ENCODE measurements at places on chromosomes 1 and 21.

- DNase-seq: no peak
Observed at GRCh38 chr1:9687874-9688582, 36.5 kb downstream of the PIK3CD start.

GRCh38 chr1:155938220-155938627 is 3.2 kb upstream of the RXFP4 start:
- no peak for DNase-seq

GRCh38 chr1:61887076-61887867 is 145.0 kb downstream of the PATJ start:
- DNase-seq: no peak

- DNase-seq: no peak
Observed at GRCh38 chr1:197677752-197678295, 97.5 kb downstream of the DENND1B start.

DNA sequence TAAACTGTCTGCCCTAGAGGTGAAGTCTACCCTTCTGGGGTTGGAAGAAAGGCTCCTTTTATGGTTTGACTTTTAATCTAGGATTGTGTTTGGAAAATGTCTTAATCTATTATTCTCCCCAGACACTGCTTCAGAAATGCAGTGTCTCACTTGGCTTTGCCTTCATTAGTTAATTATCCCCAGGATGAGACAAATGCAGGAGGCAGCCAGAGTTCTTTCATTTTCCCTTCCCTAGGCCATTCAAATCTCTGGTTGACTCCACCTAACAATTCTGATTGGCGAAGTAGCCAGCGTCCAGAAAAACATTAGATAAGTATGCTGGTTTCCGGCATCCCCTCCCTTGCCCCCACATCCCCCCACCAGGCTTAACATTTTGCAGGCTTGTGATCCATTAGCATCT is 325.8 kb upstream of the PBX1 start:
- no peak for DNase-seq

- DNase-seq: no peak
Observed at GRCh38 chr1:67743072-67743725, 58.2 kb downstream of the GADD45A start.

DNA sequence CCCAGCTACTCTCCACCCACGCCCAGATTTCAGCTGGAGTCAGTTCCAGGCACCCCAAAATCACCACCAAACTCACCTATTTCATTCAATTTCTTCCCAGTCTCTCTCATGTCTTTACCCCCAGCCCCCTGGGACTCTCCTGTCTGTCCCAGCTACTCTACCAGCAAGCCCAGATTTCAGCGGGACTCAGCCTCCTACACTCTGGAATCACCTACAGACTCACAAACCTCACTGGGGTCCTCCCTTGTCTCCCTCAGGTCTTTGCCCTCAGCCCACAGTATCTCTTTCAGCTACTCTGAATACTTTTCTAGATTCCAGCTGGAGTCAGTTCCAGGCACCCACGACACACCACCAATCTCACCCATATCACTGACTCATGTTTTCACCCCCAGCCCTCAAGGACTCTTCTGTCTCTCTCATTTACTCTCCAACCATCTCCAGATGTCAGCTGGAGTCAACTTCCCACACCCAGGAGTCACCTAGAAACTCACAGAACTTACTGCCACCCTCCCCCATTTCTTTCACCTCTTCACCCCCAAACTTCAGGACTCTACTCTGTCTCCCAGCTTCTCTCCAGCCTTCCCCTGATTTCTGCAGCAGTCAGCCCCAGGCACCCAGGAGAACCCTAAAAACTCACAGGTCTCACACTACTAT is 1529.3 kb upstream of the TPTE start:
- no peak for DNase-seq

DNA sequence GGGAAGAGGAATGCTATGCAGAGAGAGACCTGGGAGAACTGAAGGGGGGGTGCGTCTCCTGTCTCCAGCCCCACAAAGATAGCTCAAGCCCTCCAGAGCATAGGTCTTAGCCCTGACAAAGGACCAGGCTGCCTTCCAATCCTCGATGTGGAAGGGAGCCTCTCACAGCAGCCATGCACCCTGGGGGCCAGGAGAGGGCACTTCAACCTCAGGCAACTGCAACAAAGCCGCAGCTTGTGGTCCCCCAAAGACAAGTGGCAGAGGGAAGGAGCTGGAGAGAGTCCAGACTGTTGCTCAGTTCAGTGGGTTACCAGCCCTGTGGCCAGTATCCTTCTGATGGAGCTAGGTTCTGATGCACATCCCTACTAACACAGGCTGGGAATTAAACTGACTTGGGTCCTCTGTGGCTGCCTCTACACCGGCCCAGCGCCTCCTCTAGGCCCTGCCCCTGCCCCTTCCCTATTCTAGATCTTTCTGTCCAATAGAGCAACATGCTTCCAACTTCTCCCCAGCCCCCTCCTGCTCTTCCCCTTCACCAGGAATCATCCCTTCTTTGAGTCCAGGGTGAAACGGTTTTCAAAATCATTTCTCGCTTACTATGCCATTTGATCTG is 100.7 kb upstream of the SPATA6 start:
- DNase-seq: peak; percentile 17

- no peak for DNase-seq
Observed at GRCh38 chr21:22758478-22758877, 1760.3 kb downstream of the NCAM2 start.

GRCh38 chr1:206589206-206589605 is 23.1 kb downstream of the EIF2D start:
- no peak for DNase-seq

All from GM18507 (cell line).